Skeletal muscle tissue (tissue), 5 donors: ENCODE measurements at places on chromosomes 2 and 18. TPM values are rescaled to one million over a fixed set of nuclear protein-coding genes. Genes with fewer than 3 reads are reported as not detected.

ANKRD36 gene
- 25.1 TPM for total RNA-seq

OLA1 gene
- total RNA-seq = 90.3 TPM

GATA6 gene
- 2.6 TPM for total RNA-seq

UGT1A4 gene
- not detected for total RNA-seq

ACTR2 gene
- total RNA-seq = 81.4 TPM
